HS-27A (cell line): ENCODE measurements at places on chromosomes 13 and 19.

- no peak for DNase-seq
These were observed 89.5 kb downstream of the ARHGEF7 start for GRCh38 chr13:111204438-111205177.

GRCh38 chr19:18899624-18900560 is 3.9 kb upstream of the CERS1 start:
- DNase-seq, result no peak

- no peak for DNase-seq
These were observed 35.3 kb downstream of the RGCC start for GRCh38 chr13:41492432-41493260.

DNA sequence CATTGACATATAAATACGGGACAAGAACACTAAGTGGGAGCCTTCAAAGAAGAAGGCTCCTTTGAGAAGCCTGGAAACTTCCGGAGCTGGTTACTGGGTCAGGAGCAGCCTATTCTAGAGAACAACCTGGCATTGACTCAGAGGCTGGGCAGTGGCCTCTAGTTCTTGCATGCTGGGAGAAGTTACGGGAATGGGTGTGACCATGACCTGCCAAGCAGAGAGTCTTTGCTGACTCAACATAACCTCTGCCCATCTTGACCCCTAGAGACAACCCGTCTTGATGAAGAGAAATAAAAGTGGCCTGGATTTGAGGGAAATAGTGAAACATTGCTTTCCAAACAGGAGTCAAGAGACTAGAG is 21.0 kb downstream of the STARD13 start:
- no peak for DNase-seq

- no peak for DNase-seq
These were observed 12.1 kb downstream of the TMPRSS9 start for GRCh38 chr19:2372076-2372612.
